PC-3 (cell line): ENCODE measurements at places on chromosomes 11 and 22. TPM values are rescaled to one million over a fixed set of nuclear protein-coding genes. Genes with fewer than 3 reads are reported as not detected.

The POTEH gene
- not detected in 2 replicates for total RNA-seq

The SERPING1 gene
- total RNA-seq, result not detected in 2 replicates

The SAA4 gene
- not detected in 2 replicates for total RNA-seq

The NCAPH2 gene
- 75.4 and 92.1 TPM in 2 replicates for total RNA-seq

DNA sequence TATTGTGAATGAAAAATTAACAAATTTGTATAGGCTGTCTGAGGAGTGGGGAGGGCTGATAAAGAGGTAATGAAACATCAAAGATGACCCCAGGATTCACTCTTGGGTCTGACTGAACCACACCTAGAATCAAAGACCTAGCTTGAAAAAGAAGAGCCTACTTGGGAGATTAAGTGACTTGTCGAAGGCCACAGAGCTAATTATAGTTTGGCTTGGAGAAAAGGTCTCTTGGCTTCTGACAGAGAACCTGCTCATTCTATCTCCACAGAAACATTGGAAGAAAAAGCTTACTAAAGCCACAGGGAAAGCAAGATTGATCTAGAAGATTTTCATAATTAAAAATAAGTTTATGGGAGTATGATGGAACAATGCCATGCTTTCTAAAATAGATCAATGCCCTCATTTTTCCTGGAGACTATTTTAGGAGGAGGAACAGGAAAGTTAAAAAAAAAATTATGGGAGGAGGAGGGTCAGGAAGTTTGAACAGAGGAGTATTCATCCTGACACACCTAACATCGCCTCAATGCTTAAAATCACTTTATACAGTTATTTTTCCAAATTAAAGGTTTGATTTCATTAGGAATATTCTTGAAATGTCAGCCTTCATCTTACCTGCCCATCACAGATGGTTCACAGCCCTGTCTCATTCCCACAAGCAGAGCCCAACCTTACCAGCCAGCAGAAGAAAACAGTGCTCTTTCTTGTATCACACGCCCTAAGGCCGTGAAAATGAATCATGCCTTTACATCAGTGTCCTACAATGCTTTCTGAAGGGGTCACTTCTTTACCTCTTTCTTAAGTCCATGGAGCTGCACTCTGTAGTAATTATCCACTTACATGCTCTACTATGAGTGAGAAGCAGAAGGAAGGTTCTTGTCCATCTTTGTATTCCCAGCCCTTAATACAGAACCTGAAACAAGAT, 231.1 kb upstream of the MPPED2 start:
- H3K27me3 ChIP-seq, result no peaks in the 10 kb centered on the region
- DNase-seq, result no peak
- no peaks in the 10 kb centered on the region for H3K36me3 ChIP-seq
- H3K27ac ChIP-seq, result no peak overlapping the region
- H3K4me1 ChIP-seq, result no peaks in the 10 kb centered on the region

DNA sequence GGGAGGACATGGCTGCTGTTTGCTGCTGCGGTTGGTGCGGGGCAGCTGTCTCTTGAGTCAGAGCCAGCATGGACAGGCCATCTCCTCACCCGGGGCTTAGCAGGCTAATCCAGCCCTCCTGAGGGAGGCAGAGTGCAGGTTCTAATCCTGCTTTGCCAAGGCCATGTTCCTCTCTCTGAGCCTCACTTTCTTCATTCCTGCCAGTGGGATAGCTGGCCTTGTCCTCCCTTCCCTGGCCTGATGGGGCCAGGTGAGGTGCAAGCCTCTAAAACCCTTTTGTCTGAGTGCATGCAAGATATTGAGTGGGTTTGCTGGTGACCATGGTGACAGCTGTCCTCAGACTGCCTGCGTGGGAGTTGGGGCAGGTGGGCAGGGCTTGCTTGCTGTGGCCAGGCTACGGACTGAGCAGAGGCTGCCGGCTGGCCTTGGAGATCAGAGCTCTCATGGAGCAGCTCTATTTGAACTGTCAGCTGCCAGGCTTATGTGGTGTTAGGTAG, 3.6 kb downstream of the USP35 start:
- no peak for DNase-seq
- no peak overlapping the region for H3K27ac ChIP-seq
- H3K4me1 ChIP-seq, result peaks cover 28% of the 10 kb centered on the region
- H3K4me3 ChIP-seq, result no peak overlapping the region

- no peak overlapping the region for H3K27ac ChIP-seq
- H3K36me3 ChIP-seq, result no peaks in the 10 kb centered on the region
- no peak for DNase-seq
- no peak overlapping the region for H3K4me3 ChIP-seq
These were observed 4.3 kb upstream of the TSKU start for GRCh38 chr11:76778874-76779273.

DNA sequence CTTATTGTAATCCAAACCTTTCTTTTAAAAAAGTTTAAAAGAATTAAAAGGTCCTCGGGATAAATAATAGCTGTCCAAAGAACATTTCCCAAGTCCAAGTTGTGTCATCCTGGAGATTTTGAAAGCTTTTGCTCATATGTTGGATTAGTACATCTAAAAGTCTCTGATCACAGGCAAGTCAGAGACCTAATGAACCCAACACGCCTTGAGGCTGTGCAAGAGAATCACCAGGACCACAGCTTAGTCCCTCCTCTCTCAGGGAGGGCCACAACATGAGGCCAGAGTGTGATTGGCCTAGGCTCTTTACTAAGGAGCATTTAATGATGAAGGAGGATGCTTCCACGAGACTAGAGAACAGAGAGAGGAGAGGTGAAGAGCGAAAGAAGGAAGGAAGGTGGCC, 98.7 kb upstream of the OR5AK2 start:
- H3K27me3 ChIP-seq, result peaks cover 54% of the 10 kb centered on the region
- no peak overlapping the region for H3K4me3 ChIP-seq
- H3K27ac ChIP-seq, result no peak overlapping the region
- no peaks in the 10 kb centered on the region for H3K36me3 ChIP-seq
- no peak for DNase-seq

GRCh38 chr11:94925422-94926270, 47.7 kb downstream of the CWC15 start:
- no peaks in the 10 kb centered on the region for H3K36me3 ChIP-seq
- H3K4me1 ChIP-seq, result no peaks in the 10 kb centered on the region
- no peaks in the 10 kb centered on the region for H3K27me3 ChIP-seq
- H3K27ac ChIP-seq, result no peak overlapping the region

DNA sequence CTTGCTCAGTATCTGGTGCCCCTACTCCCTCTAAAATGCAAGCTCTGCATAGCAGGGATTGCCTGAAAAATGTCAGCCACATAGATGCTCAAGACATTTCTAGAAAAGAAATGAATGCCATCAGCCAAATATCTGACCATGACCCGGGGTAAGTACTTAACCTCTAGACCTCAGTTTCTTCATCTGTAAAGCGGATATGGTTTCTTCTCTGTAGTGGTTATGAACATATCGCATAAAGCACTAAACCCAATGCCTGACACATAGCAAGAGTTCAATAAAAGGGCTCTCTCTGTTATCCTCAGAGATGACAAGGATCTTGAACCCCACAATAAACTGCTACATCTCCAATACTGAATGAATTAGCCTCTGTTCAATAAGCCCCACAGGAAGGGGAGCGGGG, 122.6 kb downstream of the ABTB2 start:
- H3K27ac ChIP-seq, result no peak overlapping the region
- no peak for DNase-seq
- H3K4me1 ChIP-seq, result peaks cover 10% of the 10 kb centered on the region
- no peaks in the 10 kb centered on the region for H3K27me3 ChIP-seq
- no peaks in the 10 kb centered on the region for H3K36me3 ChIP-seq

GRCh38 chr22:48931452-48931851, 896.2 kb downstream of the BRD1 start:
- no peak overlapping the region for H3K27ac ChIP-seq
- no peak for DNase-seq
- no peak overlapping the region for H3K4me3 ChIP-seq
- H3K36me3 ChIP-seq, result no peaks in the 10 kb centered on the region
- H3K4me1 ChIP-seq, result no peaks in the 10 kb centered on the region

DNA sequence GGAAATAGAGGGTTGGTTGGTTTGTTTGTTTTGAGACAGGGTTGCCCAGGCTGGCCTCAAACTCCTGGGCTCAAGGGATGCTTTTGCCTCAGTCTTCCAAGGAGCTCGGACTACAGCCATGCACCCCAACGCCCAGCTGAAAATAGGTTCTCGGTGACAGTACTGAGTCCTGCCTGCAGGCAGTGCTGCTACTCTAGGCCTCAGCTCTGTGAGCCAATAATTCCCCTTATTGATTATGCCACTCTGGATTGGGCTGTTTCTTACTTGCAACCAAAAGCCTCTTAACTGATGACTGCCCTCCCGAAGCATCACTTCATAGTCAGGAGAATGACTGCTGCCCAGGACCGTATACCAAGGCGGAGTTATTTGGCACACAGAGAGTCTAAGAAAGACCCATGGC, 1.2 kb upstream of the C11orf16 start:
- no peak overlapping the region for H3K4me3 ChIP-seq
- H3K27me3 ChIP-seq, result no peaks in the 10 kb centered on the region
- no peak overlapping the region for H3K27ac ChIP-seq
- H3K36me3 ChIP-seq, result no peaks in the 10 kb centered on the region
- DNase-seq, result no peak

DNA sequence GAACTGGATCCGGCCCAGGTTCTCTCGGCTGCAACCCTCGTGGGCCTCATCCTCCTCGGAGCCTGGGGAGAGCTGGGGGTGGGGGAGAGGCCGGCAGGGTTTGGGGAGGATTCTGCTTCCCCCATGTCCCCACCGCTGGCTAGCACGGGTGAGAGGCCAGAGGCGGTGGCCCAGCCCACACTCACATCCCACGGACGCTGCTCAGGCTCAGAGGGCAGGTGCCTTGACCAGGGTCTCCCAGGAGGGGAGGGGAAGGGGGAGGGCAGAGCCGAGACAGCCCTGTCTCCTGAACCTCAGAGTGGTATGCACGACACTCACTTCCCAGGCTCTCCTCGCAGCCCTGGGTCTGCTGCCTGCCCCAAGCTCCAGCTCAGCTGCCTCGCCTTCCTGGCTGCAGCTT, 19.6 kb downstream of the LRRC10B start:
- H3K27me3 ChIP-seq, result no peaks in the 10 kb centered on the region
- DNase-seq, result no peak
- no peak overlapping the region for H3K4me3 ChIP-seq

DNA sequence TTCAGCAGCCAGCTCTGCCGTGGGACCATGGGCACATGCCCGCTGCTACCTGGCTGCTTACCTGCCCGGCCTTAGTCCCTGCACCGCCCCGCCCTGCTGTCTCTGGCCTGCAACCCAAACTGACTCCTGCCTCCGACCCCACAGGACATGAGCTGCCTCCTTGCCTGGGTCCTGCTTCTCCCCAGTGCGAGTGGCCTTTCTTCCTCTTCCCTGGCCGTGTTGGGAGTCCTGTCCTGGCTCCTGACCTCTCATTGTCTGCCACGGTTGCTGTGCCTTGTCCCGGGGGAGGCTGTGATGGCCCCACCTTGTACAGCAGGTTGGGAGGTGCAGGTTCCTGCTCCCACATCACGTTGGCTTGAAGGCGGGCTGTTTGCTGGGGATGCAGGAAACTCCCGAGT, 370.0 kb downstream of the TBC1D22A start:
- no peak overlapping the region for H3K27ac ChIP-seq
- H3K4me1 ChIP-seq, result peaks cover 14% of the 10 kb centered on the region
- H3K4me3 ChIP-seq, result no peak overlapping the region
- H3K27me3 ChIP-seq, result no peaks in the 10 kb centered on the region
- H3K36me3 ChIP-seq, result no peaks in the 10 kb centered on the region

- H3K27me3 ChIP-seq, result no peaks in the 10 kb centered on the region
- H3K36me3 ChIP-seq, result no peaks in the 10 kb centered on the region
- H3K4me1 ChIP-seq, result no peaks in the 10 kb centered on the region
- no peak overlapping the region for H3K4me3 ChIP-seq
- no peak for DNase-seq
- H3K27ac ChIP-seq, result no peak overlapping the region
These were observed 493.3 kb downstream of the BUD13 start for GRCh38 chr11:116279511-116279910.
